Right atrium auricular region (tissue), 2 donors: ENCODE measurements at places on chromosomes 1 and 21. TPM values are rescaled to one million over a fixed set of nuclear protein-coding genes. Genes with fewer than 3 reads are reported as not detected.

GRCh38 chr1:181531951-181532600, 48.8 kb downstream of the CACNA1E start:
- no peak overlapping the region for H3K4me3 ChIP-seq
- H3K36me3 ChIP-seq, result no peaks in the 10 kb centered on the region
- no peaks in the 10 kb centered on the region for H3K4me1 ChIP-seq
- no peaks in the 10 kb centered on the region for H3K27me3 ChIP-seq
- H3K27ac ChIP-seq, result no peak overlapping the region
- DNase-seq, result no peak

DNA sequence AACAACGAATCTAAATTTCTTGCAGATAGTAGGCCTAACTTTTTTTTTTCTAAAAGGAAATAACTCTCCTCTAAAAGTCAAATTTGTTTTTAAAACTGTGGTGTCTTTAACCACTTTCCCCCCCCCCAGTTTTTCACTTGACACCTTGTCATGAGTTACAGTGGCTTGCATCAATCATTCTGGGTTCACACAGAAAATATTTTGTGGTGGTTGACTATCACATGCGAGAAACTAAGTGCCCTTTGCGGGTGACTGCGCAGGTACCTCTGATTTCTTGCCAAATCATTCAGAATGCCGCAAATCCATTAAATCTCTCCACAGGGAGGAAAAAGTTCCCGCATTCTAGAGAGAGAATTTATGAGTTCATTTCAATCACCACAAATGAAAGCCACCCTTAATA, 23.8 kb upstream of the SAMSN1 start:
- H3K27ac ChIP-seq, result no peak overlapping the region
- no peaks in the 10 kb centered on the region for H3K27me3 ChIP-seq
- H3K4me1 ChIP-seq, result no peaks in the 10 kb centered on the region
- DNase-seq, result no peak
- no peaks in the 10 kb centered on the region for H3K36me3 ChIP-seq

- no peaks in the 10 kb centered on the region for H3K4me1 ChIP-seq
- no peaks in the 10 kb centered on the region for H3K36me3 ChIP-seq
- H3K27me3 ChIP-seq, result no peaks in the 10 kb centered on the region
- no peak for DNase-seq
- no peak overlapping the region for H3K4me3 ChIP-seq
Measured at GRCh38 chr1:36658838-36659237, 176.1 kb upstream of the CSF3R start.

GRCh38 chr1:64896551-64896950, 69.8 kb downstream of the JAK1 start:
- H3K27ac ChIP-seq, result peak overlapping the region; percentile 57
- H3K4me3 ChIP-seq, result no peak overlapping the region
- H3K27me3 ChIP-seq, result no peaks in the 10 kb centered on the region
- no peak for DNase-seq
- peaks cover 72% of the 10 kb centered on the region for H3K4me1 ChIP-seq
- H3K36me3 ChIP-seq, result no peaks in the 10 kb centered on the region

FAM72C gene
- 0.12 TPM for total RNA-seq

CYP2J2 gene
- 100 TPM for total RNA-seq

TSPAN1 gene
- 2.0 TPM for total RNA-seq

SPRR1B gene
- total RNA-seq, result not detected
